Dermis lymphatic vessel endothelial cell (primary cell): ENCODE measurements at places on chromosomes 3 and 15. TPM values are rescaled to one million over a fixed set of nuclear protein-coding genes. Genes with fewer than 3 reads are reported as not detected.

Gene FAM3D
- total RNA-seq, result not detected in 2 replicates

Gene TMEM207
- not detected in 2 replicates for total RNA-seq

Gene SLC22A13
- total RNA-seq, result 0.09 and 0.11 TPM in 2 replicates

Gene ASB14
- total RNA-seq, result not detected in 2 replicates

Gene ALS2CL
- total RNA-seq, result 4.0 and 7.0 TPM in 2 replicates

Gene SCAMP5
- total RNA-seq, result 8.5 and 11.8 TPM in 2 replicates

Gene ANKRD63
- not detected in 2 replicates for total RNA-seq

Gene ZNF660
- under 0.01 and 0.26 TPM in 2 replicates for total RNA-seq

Gene DUT
- 35.2 and 40.4 TPM in 2 replicates for total RNA-seq

Gene COPG1
- total RNA-seq, result 173 and 221 TPM in 2 replicates

Gene GOLGA6L26
- not detected in 2 replicates for total RNA-seq

Gene PCLAF
- 11.7 and 28.6 TPM in 2 replicates for total RNA-seq

Gene SLC6A1
- not detected in 2 replicates for total RNA-seq

Gene ACKR2
- 5.4 and 12.5 TPM in 2 replicates for total RNA-seq

Gene LSMEM2
- not detected in 2 replicates for total RNA-seq

Gene ECE2
- not detected in 2 replicates for total RNA-seq

Gene SIAH2
- 9.0 and 9.9 TPM in 2 replicates for total RNA-seq

Gene MST1R
- 0.11 and 0.52 TPM in 2 replicates for total RNA-seq

Gene ALDH1L1
- total RNA-seq, result 0.09 TPM in 1 of 2 replicates, not detected in the other

Gene PLD1
- total RNA-seq, result 68.0 and 96.2 TPM in 2 replicates
